ENCODE measurements at places on chromosomes 16 and 17.

DNA sequence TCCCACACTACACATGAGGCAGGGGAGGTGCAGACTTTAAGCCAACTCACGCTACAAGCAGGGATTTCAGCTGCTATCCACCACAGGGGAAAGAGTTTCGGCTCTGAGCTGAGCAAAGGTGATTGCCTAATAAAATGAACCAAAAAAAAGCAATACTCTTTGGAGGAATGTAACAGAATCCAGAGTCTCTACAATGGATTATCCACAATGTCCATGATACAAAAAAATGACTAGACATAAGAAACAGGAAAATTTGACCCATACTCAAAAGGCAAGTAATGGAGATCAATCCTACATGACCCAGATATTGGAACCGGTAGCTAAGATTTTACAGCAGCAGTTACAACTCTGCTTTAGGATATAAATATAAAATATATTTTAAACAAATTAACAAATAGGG is 19.0 kb upstream of the TMEM204 start:
- no peak for DNase-seq

- DNase-seq = no peak
Observed at GRCh38 chr17:41176744-41177387, 1.2 kb downstream of the KRTAP4-2 start.

DNA sequence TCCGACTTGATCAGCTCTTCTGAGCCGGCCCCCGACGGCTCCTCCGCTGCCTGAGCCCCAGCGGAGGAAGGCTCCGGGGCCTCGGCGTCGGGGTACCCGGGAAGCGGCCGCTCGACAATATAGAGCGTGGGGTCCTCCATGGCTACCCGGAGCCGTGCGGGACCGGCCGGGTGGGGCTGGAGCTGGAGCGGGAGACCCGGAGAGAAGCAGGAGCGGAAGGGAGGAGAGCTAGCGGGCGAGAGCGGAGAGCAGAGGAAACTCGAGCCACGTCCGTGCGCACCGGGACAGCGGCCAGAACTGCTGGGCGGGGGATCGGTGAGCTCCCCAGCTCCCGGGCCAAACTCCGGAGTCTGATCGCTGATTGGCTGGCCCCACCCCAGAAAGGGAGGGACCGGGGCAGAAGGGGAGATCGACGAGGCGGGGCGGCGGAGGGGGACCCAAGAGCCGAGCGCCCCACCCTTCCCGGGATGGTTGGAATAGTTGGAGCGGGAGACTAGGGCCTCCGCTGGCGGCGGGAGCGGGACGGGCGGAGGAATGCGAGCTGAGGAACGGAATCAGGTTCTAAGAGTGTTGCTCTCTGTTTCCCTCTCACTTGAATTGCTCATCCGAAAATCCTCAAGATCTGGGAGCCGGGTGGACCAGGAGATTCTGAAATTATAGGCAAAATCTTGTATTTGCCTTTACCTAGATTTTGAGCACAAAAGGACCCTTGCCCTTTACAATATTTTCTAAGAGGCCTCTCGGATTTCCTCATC is at the start of gene CAVIN1:
TSS of gene CAVIN1 (minus strand) at position 299 of the 755 bp plus-strand sequence. CDS start at position 140, 159 bp downstream.
- no peak for DNase-seq

GRCh38 chr17:62572488-62572887 is 55.0 kb upstream of the MRC2 start:
- DNase-seq = no peak

DNA sequence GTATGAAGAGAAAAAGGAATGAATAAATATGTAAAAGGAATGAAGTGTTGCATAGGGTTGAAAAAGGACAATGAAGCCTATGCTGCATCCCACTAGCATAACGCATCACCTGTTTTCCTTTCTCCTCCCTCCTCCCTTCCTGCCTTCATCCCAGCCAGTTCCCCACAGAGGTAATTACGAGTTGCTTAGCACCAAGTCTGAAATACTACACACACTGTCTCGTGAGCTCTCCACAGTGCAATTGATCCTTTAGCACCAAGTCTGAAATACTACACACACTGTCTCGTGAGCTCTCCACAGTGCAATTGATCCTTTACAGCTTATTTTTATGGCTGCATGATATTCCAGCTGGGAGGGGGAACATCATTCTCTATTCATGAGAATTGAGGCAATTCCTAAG is 1.1 kb upstream of the DRC7 start:
- no peak for DNase-seq

DNA sequence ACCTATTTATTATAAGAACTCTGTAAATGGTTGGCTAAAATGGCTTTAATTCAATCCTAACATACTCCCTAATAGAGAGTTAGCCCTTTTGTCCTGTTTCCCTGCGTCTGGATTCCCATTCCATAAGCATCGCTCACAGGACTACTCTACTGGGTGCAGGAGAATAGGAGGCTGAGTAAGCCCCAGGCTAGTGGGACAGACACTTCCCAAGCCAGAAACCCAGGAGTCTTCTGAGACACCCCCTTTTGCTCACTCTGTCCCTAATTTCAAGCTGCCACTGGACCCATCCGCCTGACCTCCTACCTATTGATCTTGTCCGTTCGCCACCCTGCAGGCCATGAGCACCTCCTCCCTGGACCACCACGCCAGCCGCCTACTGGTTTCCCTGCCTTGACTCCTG is 16.7 kb upstream of the TOB1 start:
- no peak for DNase-seq
